ENCODE measurements at places on chromosomes 6 and 20. TPM values are rescaled to one million over a fixed set of nuclear protein-coding genes. Genes with fewer than 3 reads are reported as not detected.

DNA sequence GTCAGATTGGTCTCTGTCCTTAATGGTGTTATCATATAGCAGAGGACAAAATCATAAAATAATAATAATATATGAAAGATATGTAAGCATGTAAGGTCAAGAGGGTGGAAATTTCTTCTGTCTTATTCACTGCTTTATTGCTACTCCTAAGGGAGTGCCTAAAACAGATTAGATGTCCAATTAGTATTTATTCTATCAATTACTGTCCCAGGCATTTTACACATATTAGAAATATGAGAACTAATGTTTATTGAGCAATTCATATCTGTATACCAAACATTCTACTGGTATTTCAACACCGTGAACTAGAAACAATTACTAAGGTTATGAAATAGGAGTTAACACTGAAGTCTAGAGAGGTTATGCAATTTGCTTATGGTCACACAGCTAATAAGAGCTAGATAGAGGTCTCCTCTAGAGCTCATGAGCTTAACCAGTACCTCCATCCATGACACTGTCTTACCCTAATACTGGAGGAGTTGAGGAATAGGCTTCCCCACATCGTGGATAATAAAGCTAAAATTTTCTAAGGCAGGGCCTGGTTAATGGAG, 302.3 kb downstream of the PLCB1 start:
- no peak overlapping the region for H3K27ac ChIP-seq
- no peak overlapping the region for H3K4me3 ChIP-seq
- no peaks in the 10 kb centered on the region for H3K36me3 ChIP-seq

The HSP90AB1 gene
- 636 TPM for total RNA-seq

- no peak for DNase-seq
- H3K4me1 ChIP-seq, result peaks cover 2% of the 10 kb centered on the region
- no peak overlapping the region for H3K27ac ChIP-seq
- H3K4me3 ChIP-seq, result no peak overlapping the region
- H3K36me3 ChIP-seq, result no peaks in the 10 kb centered on the region
Observed at GRCh38 chr6:154757352-154758050, 24.3 kb downstream of the SCAF8 start.

- H3K36me3 ChIP-seq, result no peaks in the 10 kb centered on the region
- no peaks in the 10 kb centered on the region for H3K4me1 ChIP-seq
- H3K4me3 ChIP-seq, result no peak overlapping the region
- no peak for DNase-seq
Observed at GRCh38 chr6:88983532-88983931, 20.1 kb upstream of the RNGTT start.

- H3K27ac ChIP-seq, result no peak overlapping the region
- no peaks in the 10 kb centered on the region for H3K36me3 ChIP-seq
- no peaks in the 10 kb centered on the region for H3K4me1 ChIP-seq
Observed at GRCh38 chr6:32713241-32713640, 27.9 kb upstream of the HLA-DQA2 start.

DNA sequence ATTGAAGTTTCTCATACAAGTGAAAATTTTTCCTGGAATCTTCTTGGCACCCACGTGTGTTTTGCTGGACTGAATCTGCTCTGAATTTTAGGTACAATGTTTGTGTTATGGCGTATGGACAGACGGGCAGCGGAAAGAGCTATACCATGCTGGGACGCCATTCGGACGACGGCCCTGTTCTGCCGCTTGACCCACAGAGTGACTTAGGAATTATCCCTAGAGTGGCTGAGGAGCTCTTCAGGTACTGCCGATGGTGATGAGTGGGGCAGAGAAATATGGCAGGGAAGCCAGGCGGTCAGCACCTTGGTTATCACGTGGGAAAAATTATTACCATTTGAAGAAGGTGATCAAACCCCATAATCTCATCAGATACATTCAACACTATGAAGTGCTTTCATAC, 36.3 kb downstream of the KIF25 start:
- DNase-seq, result no peak
- no peak overlapping the region for H3K4me3 ChIP-seq
- H3K4me1 ChIP-seq, result no peaks in the 10 kb centered on the region
- no peaks in the 10 kb centered on the region for H3K36me3 ChIP-seq
- no peak overlapping the region for H3K27ac ChIP-seq
- no peaks in the 10 kb centered on the region for H3K27me3 ChIP-seq

- no peak overlapping the region for H3K4me3 ChIP-seq
- no peaks in the 10 kb centered on the region for H3K36me3 ChIP-seq
- no peaks in the 10 kb centered on the region for H3K4me1 ChIP-seq
- no peak for DNase-seq
Observed at GRCh38 chr20:63680427-63680826, 16.0 kb upstream of the TNFRSF6B start.

DNA sequence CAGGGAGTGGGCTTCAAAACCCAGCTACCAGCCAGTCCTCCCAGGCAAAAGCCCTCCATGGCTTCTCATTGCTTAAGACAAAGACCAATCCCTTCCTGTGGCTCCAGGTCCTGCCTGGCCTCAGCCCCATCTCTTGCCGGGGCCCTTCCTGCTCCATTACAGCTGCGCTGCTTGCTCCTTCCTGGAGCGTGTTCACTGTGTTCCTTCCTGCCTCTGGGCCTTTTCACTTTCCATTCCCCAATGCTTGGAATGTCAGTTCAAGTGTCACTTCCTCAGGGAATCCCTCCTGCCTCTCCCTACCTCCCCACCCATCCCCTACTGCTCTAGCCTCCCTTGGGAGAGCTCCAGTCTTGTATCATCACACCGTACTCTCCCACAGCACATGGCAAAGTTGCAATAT, 11.1 kb upstream of the ITPR3 start:
- H3K36me3 ChIP-seq, result no peaks in the 10 kb centered on the region
- H3K4me3 ChIP-seq, result no peak overlapping the region
- H3K27ac ChIP-seq, result no peak overlapping the region
- H3K27me3 ChIP-seq, result no peaks in the 10 kb centered on the region
- H3K4me1 ChIP-seq, result no peaks in the 10 kb centered on the region

The ULBP1 gene
- total RNA-seq, result 0.13 TPM

- no peak within 1 kb of the TSS for H3K27ac ChIP-seq
- H3K4me1 ChIP-seq, result no peaks in the 10 kb centered on the region
- no peaks in the 10 kb centered on the region for H3K36me3 ChIP-seq
- H3K4me3 ChIP-seq, result no peak within 1 kb of the TSS
- DNase-seq, result peak; percentile 68
- no peaks in the 10 kb centered on the region for H3K27me3 ChIP-seq
Observed at GRCh38 chr20:57620274-57620990, at the start of gene ZBP1. Gene ZBP1 (minus strand): TSS chr20:57620426. CDS start chr20:57620295, 131 bp downstream.

Measured in aorta (tissue), 5 donors.